ENCODE measurements at places on chromosomes 11 and 22.

DNA sequence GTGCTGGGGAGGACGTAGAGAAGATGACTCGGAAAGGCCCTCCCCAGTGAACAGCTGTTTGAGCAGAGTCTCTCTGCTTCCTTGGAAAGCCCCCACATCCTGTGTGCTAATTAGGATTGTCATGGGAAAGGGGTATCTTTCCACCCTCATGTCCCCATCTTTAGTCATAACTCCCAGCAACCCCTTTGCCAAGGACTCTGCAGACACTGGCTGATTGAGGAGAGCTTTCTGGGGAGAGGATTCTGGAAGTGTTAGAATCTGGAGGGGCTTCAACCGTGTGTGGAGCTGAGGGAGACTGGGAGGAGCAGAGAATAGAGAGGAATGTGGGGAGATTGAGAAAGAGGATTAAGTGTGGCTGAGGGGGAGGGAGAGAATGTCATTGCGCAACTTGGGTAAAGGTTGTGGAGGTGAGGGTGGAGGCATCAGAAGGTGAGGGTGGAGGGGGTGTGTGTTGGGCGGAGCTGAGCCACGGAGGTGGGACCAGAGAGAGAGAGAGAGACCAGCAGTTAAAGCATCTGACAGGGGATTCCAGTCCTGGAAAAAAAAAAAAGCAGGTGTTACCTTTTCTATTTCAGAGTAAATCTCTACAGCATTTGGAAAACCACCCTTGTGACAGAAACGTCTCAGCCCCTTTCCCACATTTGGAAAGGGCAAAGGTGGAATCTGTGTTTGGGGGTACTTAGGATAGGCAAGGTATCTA, 2.2 kb downstream of the DTX4 start:
- DNase-seq = peak; percentile 80

GRCh38 chr11:79226126-79226525, 214.7 kb downstream of the TENM4 start:
- no peak for DNase-seq

DNA sequence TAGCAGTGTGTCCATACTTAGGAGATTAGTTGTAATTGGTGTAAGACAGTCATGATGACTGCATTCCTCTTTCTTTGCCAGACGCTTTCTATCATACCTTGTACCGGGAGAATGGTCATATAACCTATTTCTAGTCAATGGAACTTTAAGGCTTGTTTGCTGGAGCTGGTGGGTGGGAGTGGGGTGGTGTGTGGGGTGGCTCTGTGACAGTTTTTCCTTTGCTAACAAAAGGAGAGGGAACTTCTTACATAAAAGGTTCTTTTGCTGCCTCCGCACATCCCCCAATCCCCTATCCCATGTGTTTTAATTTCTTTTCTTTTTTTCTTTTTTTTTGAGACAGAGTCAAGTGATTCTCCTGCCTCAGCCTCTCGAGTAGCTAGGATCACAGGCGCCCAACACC, 9.8 kb upstream of the NUCB2 start:
- no peak for DNase-seq

GRCh38 chr11:72704028-72704782, 30.0 kb upstream of the PDE2A start:
- no peak for DNase-seq

DNA sequence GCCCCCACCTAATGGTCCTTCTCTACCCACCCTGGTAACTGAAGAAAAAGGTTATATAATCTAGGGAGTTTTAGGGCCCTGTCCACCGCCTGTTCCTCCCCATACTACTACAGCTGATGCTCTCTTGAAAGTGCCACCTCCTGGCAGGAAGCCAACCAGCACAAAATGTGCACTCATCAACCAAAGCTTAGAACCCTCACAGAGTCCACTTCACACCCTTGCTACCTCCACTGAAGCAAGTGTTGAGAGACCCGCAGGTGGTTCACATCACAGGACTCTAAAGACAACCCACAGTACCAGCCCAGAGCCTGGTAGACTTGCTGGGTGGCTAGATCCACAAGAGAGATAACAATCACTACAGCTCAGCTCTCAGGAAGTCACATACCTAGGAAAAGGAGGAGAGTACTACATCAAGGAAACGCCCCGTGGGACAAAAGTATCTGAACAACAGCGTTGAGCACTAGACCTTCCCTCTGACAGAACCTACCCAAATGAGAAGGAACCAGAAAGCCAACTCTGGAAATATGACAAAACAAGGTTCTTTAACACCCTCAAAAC, 17.5 kb upstream of the OR10W1 start:
- no peak for DNase-seq

- peak; percentile 73 for DNase-seq
Observed at GRCh38 chr11:110989428-110990133, 255.9 kb upstream of the POU2AF2 start.

DNA sequence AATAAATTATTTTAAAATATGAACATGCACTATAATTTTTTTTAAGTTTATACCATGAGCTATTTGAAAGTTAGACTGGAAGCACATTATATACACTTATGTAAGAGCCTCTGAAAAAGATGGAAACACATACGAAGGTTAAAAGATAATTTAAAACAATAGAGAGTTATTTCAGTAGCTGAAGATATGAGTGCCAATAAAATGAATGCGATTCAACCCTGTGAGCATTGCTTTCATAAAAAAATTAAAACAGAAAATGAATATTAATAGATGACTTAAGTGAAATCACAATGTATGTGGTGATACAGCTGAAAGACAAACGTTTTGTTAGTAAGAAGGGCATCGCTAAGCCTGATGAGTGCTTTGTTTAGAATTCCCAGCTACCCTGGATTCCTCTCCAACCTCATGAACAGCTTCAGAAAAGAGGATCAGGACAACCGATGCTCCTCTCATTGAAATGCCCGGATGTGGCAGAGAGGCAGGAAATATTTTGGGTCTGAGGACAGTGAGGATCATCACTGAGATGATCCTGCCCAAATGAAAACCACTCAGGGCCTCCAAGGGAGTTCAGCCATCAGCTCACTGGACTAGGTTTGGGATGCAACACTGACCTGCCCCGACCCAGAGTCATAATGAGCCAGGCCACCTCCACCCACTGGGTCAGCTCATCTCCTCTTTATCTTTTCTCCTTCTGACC, 60.2 kb upstream of the TOP3B start:
- DNase-seq = no peak

- DNase-seq = no peak
Observed at GRCh38 chr11:27693398-27693797, 6.9 kb downstream of the BDNF start.

DNA sequence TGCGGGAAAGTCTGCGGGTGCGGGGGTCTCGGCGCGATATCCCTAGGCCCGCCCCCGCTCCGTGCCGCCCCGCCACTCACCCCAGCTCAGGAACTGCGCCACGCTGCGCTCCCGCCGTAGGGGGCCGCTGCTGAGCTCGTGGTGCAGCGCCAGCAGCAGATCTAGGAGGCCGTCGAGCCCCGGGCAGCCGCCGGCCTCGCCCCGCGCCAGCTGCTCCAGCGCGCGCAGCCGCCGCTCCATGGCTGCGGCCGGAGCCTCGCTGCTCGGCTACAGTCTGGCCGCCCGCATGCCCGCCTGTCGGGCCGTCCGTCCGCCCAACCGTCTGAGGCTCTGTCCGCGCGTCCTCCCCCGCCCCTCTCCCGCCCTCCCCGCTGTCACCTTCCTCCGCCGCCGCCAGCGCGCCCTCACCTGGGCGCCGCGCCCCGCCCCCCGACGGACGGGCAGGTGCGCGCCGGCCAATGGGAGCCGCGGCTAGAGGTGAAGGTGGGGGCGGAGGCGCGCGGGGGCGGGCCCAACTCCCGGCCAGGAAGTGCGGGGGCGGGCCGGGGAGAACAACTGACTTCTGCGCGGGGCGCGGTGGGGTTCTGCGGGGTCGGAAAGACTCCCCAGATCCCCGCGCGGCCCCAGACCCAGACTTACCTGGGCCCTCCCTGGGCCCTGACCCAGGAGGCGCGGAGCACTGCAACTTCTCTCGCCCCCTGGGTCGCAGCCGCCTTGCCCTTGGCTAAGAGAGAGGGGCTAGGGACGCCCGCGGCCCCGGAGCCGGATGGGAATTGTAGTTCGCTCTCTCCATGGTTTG, at the start of gene CDC42BPG:
CDC42BPG (minus strand) TSS at position 324 of the 799 bp plus-strand sequence; CDS start at position 240, 84 bp downstream.
- no peak for DNase-seq

DNA sequence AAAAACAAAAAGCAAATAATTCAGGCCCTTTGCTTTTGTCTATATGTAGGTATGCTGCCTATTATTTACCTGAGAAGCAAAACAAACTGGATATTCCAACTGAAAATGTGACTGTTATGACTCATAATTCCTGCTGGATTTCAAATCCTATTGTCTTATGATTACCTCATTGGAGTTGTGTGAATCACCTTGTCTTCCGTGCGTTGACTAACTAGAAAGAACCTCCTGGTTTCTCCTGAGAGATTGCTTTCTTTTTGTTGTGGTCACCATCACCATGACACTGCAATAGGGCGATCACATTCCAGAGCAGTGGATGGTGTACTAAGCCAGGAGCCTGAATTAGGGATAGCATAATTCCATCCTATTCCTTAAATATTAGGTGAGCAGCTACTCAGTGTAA, 23.0 kb upstream of the EXPH5 start:
- DNase-seq = peak; percentile 99

- peak; percentile 47 for DNase-seq
Observed at GRCh38 chr11:96113193-96113681, 189.3 kb upstream of the MTMR2 start.

DNA sequence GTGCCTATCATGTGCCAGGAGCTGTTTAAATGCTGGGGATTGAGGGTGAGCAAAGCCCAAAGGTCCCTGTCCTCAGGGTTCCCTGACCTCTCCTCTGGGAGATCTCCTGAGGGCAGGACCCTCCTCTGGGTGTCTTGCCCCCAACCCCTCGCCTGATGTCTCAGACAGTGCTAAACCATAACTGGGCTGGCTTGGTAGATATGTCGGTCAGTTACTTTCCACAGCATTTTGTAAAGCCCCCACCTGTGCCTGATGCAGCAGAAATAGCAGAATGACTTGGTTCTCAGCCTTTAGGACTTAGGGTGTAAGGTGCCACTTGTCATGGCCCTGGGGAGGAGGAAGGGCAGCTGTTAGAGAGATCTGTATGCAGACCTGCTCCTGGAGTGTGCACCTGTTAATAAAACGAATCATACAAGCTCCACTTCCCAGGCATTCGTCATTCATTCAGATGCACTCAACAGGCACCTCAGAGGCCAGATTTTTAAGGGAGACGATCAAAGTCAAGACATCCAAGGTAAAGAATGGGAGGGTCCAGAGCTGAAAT, 88.1 kb downstream of the TP53I11 start:
- DNase-seq = peak; percentile 30

DNA sequence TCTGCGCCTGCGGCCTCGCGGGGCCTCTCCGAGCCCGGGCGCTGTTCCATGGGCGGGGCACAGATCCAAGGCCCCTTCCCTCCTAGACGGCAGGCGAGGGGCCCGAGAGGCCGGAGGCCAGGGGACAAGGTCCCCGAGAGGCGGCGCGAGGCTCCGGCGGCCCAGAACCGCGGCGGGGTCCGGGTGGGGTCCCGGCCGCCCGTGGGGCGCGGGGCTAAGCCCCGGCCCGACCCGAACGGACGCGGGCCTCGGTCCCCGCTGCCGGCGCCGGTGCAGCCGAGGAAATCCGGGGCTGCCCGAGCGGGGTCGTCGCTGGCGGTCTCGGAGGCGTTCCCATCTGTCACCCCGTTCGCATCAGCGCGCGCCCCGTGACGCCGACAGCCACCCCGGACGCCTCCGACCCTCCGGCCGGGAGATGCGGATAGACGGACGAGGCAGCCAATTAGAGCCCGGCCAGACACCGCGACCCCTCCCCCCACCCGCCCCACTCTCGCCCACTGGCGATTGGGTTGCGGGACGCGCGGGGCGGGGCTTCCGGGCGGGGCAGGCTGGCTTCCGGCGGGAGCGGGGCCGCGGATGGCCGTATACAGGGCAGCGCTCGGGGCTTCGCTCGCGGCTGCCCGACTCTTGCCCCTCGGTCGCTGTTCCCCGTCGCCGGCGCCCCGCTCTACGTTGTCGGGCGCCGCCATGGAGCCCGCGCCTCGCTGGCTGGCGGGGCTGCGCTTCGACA, at the start of gene SELENOO:
SELENOO (plus strand) TSS at position 551 of the 730 bp plus-strand sequence; CDS start at position 577, 26 bp downstream.
- DNase-seq = peak; percentile 47

DNA sequence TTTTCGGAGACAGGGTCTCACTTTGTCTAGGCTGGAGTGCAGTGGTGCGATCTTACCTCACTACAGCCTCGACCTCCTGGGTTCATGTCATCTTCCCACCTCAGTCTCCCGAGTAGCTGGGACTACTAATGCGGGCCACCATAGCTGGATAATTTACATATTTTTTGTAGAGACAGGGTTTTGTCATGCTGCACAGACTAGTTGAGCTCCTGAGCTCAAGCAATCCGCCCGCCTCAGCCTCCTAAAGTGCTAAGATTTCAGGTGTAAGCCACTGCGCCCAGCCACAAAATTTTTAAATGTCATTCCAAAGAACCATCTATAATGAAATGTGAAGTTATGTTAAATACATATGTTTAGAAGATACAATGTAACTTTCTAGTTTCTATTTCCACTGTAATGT, 4747.7 kb upstream of the OR11H1 start:
- DNase-seq = no peak

- no peak for DNase-seq
Observed at GRCh38 chr11:35158701-35159510, 19.9 kb downstream of the CD44 start.

- no peak for DNase-seq
Observed at GRCh38 chr11:125157118-125157733, 7.3 kb upstream of the PKNOX2 start.

GRCh38 chr11:68193018-68193417, 20.1 kb downstream of the KMT5B start:
- DNase-seq = no peak

GRCh38 chr11:125364121-125364826, 131.8 kb downstream of the FEZ1 start:
- DNase-seq = no peak

GRCh38 chr11:94961255-94961654, 12.1 kb downstream of the CWC15 start:
- no peak for DNase-seq

DNA sequence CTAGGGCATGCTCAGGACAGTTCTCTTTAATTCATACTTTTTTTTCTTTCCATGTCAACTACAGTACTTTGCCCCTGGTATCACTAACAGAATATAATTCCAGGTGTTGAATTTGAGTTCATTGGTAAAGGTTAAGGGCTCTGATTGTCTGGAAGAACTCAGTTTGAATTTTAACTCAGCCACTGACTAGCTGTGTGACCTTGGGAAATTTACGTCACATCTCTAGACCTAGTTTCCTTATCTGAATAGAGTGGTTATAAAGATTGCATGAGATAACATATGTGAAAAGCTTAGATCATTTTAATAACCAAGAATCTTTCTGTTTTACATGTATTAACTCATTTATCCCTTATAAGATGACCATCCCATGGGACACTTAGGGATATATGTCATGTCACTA, 15.8 kb upstream of the ZC3H12C start:
- DNase-seq = no peak

DNA sequence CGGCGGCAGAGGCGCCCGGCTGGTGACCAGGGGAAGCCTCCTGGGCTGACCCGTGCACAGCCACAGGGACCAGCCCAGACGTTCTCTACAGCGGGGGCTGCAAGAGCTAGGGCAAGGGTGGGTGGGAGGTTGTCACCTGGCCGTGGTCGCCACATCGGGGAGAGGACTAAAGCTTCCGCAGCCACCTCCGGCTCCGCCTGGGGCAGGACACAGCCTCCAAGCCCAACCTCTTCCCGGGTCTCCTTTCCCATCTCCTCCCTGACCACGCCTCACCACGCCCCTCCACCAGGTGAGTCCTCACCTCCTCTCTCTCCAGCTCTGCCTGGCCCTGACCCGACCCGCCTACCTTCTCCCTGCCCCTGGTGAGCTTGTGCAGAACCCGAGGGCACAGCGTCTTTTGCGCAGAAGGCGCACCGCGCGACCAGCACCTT, 75.9 kb upstream of the LMO1 start:
- no peak for DNase-seq
